CMK (cell line): ENCODE measurements at places on chromosomes 1 and 21.

GRCh38 chr1:47752559-47752958 lies 244.6 kb downstream of the TRABD2B start:
- no peak for DNase-seq

DNA sequence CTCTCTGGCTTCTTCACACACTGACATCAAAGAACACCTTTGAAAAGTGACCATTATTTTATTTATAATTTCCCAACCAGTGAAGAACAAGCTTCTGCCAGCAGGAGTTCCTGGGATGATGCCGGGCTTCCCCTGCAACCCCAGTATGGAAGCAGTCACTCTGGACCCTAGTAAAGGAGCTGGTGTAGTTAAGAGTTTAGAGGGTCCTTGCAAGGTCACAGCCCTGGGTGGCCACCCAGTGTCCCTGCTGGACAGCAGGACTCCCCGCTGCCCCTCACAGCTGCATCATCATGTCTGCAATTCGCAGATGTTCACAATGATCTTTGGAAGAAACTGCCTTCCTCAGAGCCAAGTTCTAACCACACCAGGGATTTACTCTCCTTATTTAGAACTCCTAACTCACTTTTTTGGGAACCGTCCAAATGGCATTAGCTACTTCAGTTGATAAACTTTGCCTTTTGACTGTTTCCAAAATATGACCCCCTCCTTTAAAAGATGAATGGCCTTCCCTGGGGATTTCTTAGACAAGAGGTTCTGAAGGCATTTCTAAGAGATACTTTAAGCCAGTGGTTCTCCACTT lies 90.6 kb downstream of the HIVEP3 start:
- no peak for DNase-seq

GRCh38 chr1:208181364-208181763 lies 62.8 kb downstream of the PLXNA2 start:
- no peak for DNase-seq

DNA sequence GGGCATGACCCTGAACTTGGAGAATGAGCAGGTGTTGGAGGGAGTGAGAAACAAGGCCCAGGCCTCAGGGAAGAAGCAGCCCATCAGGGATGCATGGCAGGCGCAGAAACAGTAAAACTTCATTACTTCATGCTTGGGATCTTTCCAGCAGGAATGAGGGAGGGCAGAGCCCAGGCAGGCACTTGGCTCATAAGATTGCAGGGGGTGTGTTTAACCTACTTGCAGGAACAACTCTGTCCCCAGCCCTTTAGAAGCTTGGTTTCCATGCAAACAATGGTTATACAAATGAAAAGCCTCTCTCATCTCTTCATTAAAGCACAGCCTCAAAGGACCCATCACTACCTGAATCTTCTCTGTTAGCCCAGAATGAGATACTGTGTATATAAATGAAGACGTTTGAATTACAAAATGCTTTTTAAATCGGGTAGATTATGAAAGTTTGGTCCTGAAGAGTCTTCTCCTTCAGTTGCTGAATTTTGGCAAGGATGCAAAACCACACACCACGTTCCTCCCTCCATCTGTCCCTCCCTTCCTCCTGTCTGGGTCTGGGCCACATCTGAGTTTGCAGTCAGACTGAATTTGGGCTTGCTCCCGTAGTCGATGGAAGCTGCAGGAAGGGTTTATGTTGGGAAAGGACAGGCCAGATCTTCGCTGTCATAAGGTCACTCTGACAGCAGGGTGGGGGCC lies 154.4 kb upstream of the KLHDC7A start:
- DNase-seq: no peak

DNA sequence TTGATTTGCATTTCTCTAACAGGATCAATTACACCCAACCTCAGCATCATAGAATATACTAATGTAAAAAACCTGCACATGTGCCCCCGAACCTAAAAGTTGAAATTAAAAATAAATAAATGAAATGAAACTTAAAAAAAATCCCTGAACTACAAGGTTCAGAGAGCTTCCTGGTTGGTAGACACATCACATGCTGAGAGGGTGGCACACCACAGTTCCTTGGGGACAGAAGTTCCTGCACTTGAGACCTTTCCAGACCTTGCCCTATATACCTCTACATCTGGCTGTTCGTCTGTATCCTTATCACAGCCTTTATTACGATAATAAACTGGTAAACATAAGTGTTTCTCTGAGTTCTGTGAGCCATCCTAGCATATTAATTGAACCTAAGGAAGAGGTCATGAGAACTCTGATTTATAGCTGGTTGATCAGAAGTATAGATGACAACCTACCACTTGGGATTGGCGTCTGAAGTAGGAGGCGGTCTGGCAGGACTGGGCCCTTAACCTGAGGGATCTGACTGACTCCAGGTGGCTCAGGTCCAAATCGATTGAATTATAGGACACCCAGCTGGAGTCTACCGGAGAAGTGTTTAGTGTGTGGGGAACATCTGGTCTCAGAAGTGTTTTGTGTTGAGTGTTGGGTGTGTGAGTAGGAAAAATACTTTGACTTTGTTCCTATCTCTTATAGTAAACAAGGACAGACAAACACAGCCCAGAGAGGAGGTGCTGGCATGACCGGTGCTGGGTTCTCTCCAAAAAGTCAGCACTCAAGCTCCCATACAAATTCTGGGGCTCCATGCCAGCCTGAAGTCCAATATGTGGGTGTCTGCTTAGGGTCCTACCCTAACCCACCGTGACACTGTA lies 19.0 kb downstream of the C1orf115 start:
- DNase-seq: no peak
